ENCODE measurements at places on chromosomes 4 and X.

- no peak for DNase-seq
Measured at GRCh38 chr4:143289370-143289769, 47.3 kb upstream of the GAB1 start.

DNA sequence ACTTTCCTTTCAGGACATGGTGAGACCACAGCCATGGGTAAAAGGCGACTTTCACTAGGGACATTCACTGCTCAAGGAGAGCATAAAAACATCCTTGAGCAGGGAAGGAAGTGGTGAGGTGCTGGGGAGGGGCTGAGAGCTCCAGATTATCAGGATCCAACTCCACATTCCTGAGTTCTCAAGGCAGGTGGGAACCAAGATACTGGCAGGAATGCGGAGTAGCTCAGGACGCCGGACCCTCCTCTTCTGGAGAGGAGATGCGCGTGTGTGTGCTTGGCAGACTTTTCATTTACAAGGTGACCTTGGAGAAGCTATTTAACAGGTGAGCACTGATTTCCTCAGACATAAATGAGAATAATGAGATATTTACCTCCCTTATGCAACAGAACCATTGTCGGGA lies 41.3 kb upstream of the TXK start:
- no peak for DNase-seq

- no peak for DNase-seq
Measured at GRCh38 chr4:125529071-125529470, 214.3 kb downstream of the FAT4 start.

- DNase-seq = no peak
Measured at GRCh38 chrX:94400488-94400887, 726.5 kb downstream of the FAM133A start.
